ENCODE measurements at places on chromosomes 3 and 15. TPM values are rescaled to one million over a fixed set of nuclear protein-coding genes. Genes with fewer than 3 reads are reported as not detected.

Gene GOLGA6L10
- total RNA-seq, result 4.2 TPM

Gene C15orf61
- total RNA-seq, result 5.5 TPM

DNA sequence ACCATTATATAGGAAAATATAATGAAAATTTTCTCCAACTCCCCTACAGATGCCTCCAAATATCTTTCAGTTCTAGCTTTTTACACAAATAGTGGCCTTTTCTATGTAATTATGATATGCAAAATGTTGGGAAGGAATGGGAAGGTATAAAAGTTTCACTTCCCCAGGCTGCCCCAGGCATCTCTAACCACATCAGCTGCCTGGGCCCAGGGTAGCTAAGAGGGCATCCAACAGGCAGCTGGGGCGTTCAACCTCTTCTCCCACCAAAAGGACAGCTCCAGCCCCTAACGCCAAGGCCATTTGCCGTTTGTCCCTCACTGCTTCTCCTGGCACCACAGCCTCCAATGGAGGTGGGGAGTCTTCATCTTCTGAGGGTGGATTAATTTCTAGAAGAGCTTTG is 188.1 kb upstream of the TSC22D2 start:
- no peak for DNase-seq

- no peak for DNase-seq
Measured at GRCh38 chr3:149085828-149086231, 503 bp downstream of the HLTF start.

GRCh38 chr3:5497497-5497896 is 310.0 kb downstream of the EDEM1 start:
- no peak for DNase-seq

DNA sequence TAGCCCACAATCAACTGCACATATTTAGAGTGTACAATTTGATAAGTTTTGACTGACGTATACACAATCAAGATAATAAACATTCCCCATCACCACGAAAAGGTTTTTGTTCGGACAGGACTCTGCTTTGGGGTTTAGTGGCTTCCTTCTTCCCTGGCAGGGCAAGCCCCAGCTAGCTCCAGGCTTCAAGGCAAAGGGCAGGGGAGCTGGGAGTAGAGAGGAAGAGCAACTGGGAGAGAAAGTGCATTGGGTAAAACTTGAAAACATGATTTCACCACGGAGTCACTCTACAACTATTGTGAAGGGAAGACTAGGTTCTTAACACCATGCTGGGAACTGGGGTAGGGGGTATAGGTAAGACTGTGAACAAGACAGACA is 185.1 kb upstream of the UBE2E1 start:
- no peak for DNase-seq

GRCh38 chr15:71080166-71080565 is 35.1 kb upstream of the THSD4 start:
- DNase-seq, result no peak

- no peak for DNase-seq
Measured at GRCh38 chr3:49004352-49005302, 2.6 kb upstream of the WDR6 start.

DNA sequence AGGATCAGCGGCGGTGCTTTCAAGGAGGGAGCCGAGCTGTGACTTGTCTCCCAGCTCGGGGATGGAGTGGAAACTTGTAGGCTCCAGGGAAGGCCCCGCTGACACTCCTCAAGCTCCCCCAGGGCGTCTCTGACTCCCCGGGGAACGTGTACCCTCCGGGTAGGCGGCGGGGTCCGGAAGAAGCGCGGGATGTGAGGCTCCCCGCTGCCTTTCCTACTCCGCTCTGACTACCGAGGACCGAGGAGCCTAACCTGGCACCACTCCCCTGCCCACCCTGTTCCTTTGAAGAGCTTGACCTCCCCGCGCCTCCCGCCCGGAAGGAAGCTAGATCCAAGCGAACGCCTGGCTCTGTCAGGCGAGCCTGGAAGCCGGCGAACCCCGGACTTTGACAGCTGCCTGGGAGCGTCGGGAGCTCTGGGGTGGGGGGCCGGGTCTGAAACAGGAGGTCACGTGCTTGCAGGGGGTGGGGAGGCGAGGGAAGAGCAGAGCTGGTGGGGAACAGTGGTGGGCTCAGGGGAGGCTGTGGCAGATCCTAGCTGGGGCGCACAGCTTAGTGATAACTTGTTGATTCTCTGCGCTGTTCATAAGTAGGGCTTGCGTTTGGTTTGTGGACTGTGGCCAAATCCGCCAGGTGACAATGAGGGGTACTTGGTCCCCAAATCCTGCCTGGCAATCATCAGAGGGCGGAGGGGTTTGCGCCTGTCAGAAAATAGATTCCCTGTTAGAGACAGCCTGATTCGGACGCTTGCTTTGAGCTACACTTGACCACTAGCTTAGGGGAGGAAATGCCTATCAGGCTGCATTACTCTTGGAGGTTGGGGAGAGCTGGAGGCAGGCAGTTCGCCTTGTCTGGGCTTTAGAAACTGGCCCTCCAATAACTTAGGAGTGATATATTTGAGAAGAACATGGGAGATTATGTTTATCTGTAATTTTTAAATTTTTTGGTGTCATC is 1.2 kb downstream of the CLSTN2 start:
- no peak for DNase-seq

GRCh38 chr3:71520161-71521020 is 63.1 kb downstream of the FOXP1 start:
- no peak for DNase-seq

DNA sequence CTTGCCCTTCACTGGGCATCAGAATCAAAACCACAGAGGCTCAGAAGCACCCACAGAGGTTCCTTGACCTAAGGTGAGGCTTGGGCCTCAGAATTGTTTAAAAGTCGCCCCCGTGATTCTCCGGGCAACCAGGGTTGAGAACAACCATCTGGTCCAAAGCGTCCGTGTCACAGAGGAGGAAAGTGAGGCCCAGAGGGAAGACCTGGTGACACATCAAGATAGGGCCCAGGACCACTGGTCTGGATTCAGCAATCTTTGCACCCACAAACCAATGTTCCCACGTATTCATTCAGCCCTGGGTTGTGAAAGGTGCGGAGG is 272.6 kb downstream of the UACA start:
- DNase-seq, result no peak

- no peak for DNase-seq
Measured at GRCh38 chr3:101155825-101156224, 162.6 kb upstream of the ABI3BP start.

- DNase-seq, result no peak
Measured at GRCh38 chr3:8519156-8519555, 17.5 kb downstream of the LMCD1 start.

DNA sequence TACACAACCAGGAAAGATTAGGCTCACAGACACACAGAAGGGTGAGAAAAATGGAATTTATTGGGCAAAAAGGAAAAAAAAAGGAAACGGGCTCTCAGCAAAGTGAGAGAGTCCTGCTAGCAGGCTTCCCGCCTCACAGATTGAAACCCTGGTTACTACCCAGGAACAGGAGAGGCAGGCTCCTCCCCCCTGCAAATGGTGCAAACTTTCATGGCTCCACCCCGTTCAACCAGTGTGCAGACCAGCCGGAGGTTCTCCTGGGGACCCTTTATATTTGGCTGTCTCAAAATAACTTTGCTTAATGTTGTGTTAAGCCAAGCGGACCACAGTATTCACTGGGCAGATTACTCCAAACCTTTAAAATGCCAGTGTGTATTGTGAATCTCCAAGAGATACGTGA is 40.3 kb downstream of the IL1RAP start:
- DNase-seq, result no peak

DNA sequence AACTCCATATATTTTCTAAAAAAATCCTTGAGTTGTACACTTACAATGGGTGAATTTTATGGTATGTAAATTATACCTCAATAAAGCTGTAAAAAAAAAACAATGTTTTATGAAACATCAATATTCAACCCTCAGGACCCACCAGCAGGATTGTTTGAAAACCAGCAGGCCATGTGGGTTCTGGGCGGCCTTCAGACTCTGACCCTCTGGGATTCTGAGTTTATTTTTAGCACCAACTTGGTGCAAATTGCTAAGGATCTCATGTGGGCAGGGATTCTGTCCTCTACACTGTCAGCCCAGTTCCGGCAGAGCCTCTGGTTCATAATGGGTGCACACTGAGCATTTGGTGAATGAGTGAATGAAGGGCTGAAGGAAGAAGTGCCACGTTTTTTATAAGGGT is 24.2 kb upstream of the TSEN2 start:
- no peak for DNase-seq
